Stimulated activated CD4-positive, alpha-beta T cell treated with anti-CD3 and anti-CD28 coated beads, TNF-alpha, amount 100 ng/mL, for 1 hour (primary cell): ENCODE measurements at places on chromosomes 1 and 21.

GRCh38 chr1:56782773-56783172 lies 36.4 kb downstream of the FYB2 start:
- no peak for DNase-seq

GRCh38 chr1:205604059-205604458 lies 27.8 kb downstream of the ELK4 start:
- no peak for DNase-seq

DNA sequence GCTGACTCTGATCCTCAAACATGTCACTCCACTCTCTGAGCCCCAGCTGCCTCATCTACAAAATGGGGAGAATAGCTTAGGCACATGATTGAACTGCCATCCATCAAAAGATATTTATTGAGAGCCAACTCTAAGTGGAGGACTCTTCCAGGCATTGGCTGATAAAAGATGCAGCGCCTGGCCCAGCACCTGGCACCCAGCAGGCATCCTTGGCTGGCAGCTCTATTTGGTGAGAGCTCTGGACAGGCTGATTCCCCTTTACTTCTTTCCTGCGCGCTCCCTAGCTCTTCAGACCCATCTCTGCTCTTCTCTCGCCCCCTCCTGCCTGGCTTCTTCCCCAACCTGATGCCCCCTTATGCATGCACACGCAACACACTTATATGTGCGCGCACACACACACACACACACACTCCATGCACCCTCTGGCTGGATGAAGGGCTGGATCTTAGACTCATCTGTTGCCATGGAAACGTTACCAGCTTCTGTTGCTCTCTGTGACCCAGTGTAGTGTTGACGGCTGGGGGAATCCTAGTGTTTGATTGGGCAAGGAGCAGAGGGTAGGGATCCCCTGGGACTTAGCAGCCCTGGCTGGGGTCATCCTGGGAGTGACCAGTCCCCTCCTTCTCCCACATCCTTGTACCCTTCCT lies 49.3 kb downstream of the VWA5B1 start:
- no peak for DNase-seq

DNA sequence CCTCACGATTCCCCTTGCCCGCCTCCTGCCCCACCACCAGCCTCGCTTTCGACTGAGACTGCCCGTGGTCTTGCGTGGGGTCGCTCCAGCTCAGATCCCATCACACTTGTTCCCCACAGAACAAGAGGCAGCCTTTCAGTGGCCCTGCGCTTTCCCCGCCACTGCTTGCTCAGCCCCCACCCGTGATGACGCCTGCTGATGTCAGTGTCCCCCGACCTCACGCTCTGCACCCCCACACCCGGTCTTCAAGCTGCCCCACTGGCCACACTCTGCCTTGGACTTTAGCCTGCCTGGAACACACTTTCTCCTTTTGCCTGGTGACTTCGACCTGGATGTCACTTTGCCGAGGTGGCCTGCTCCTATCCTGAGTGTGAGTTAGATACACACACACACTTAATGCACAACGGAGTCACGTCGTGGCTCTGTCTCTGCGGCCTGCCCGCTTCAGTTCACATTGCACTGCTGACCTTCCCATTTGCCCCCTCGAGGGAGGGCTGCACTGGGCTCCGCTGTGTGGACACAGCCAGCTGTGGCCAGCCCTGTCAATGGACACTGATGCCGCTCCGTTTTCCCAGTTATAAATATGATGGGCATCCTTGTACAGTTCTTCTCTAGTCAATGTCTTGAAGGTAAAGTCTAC lies 13.0 kb downstream of the AGPAT3 start:
- no peak for DNase-seq
